ENCODE measurements at places on chromosomes 2 and 18.

- peak; percentile 92 for DNase-seq
Measured at GRCh38 chr18:8608795-8609658, at the start of gene RAB12. RAB12 (plus strand) TSS chr18:8609437; CDS start chr18:8609440, 3 bp downstream.

DNA sequence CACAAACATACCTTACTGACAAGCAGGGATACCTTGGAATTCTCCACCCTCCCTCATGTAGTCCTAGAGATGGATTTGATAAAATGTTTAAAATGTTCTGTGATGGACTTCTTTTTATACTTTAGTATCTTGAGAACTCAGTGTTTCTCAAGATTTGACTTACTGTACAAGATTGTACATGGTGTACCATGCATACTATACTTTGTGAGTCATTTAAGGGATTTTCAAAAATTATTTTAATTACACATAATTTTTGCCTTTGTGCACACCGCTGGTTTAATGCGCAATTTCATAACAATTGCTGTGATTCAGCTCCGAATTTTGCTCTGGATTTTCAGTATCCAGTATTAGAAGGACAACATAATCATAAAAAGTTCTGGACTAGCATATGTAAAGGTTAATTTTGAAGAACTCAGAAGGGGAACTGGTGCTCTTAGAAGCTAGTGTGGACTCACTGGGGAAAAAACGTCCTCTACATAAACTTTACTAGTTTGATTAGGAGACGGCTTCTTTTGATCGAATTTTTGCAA lies 78.6 kb upstream of the ACSL3 start:
- peak; percentile 37 for DNase-seq

DNA sequence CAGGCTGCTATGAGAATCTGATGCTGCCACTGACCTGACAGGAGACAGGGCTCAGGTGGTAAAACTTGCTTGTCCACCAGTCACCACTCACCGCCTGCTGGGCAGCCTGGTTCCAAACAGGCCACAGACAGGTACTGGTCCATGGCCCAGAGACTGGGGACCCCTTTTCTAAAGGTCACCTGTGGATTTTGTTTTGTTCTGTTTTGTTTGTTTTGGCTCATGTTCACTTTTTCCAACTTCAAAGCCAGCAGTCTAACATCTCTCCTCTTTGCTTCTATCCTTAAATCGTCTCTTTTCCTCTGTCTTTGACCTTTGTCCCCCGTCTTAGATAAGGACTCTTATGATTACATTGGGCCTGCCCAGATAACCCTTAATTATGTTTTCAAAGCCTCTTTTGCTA lies 3.3 kb upstream of the CERKL start:
- no peak for DNase-seq

GRCh38 chr2:94622113-94622618 lies 249.1 kb upstream of the TEKT4 start:
- DNase-seq, result no peak

GRCh38 chr2:177629357-177630024 lies 236.9 kb downstream of the AGPS start:
- no peak for DNase-seq

DNA sequence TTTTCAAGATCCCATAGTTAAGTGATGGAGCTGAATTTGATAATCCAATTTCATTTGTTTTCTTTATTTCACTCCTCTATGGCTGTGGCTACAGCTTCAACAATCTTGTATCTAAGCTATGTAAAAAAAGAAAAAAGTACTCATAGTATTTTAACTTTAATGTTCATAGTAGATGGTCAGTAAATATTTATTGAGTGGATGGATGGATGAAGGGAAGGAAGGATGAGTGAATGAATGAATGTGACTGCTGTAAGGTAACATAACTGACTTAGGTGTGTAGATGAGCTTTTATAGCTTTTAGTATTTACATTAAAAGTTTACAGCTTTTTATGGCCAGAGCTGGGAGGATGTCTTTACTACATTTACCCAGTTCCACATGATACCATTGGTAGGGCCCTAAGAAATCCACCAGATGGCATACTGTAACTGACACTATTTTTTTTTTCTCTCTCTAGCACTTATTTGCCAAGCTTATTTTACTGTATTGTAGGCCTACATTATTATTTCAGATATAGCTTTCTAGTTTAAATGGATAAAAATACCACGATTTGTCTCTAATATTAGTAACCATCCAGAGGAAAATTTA lies 13.4 kb upstream of the HRH4 start:
- DNase-seq, result peak; percentile 4

- no peak for DNase-seq
Measured at GRCh38 chr2:239142806-239143205, 258.0 kb downstream of the HDAC4 start.

- DNase-seq, result peak; percentile 7
Measured at GRCh38 chr2:230498506-230499107, 82.6 kb downstream of the SP100 start.

GRCh38 chr2:150279686-150280085 lies 207.8 kb downstream of the RND3 start:
- DNase-seq, result peak; percentile 18

All from cardiac fibroblast (primary cell).